ENCODE measurements at places on chromosomes 12 and 14.

- peak; percentile 4 for DNase-seq
These were observed 602 bp downstream of the CHFR start for GRCh38 chr12:132886529-132887477.

DNA sequence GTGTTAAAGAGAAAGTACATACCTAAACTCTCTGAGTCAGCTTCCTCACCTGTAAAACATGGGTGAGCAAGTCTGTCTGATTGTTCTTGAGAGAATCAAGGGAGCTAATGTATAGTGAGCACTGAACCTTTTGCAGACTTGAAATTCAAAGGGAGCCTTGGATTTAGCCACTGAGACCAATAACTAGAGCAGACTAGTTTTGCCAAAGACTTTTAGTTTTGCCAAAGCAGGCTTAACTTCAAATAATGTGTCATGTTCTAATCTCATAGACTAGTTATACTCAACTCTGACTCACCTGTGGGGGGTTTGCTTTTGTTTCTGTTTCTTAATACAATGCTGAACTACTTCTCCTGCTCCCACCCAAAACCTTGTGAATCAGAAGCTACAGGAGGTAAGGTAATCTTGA is 123.7 kb downstream of the SLC25A21 start:
- DNase-seq: peak; percentile 54

- no peak for DNase-seq
These were observed 74.6 kb downstream of the RERG start for GRCh38 chr12:15146585-15146984.

GRCh38 chr12:23014749-23015148 is 389.8 kb downstream of the ETNK1 start:
- DNase-seq: no peak

- no peak for DNase-seq
These were observed 250.5 kb upstream of the ATP2B1 start for GRCh38 chr12:89959179-89959578.

DNA sequence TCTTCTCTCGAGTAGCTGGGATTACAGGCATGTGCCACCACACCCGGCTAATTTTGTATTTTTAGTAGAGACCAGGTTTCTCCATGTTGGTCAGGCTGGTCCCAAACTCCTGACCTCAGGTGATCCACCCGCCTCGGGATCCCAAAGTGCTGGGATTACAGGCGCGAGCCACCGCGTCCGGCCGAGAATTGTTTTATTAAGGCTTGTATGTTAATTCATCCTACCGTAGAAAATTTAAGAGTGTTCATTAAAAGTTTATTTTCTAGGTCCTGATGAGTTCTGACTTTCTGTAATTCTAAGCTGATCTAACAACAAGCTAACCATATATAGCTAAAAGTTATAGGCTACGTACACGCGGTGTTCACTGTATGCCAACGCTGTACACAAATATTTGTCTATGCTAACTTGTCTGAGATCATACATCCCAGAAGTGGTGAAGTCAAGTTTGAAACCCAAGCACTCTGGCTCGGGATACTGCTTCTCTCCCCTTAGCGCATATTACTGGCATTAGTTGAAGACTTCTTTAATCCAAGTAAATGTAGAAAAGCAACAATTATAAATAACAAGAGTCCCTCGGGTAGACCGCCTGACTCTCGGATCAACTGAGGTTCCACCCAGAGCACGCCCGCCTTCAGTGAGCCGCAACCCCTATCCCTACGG is 570 bp upstream of the MRPS35 start:
- DNase-seq: peak; percentile 45

DNA sequence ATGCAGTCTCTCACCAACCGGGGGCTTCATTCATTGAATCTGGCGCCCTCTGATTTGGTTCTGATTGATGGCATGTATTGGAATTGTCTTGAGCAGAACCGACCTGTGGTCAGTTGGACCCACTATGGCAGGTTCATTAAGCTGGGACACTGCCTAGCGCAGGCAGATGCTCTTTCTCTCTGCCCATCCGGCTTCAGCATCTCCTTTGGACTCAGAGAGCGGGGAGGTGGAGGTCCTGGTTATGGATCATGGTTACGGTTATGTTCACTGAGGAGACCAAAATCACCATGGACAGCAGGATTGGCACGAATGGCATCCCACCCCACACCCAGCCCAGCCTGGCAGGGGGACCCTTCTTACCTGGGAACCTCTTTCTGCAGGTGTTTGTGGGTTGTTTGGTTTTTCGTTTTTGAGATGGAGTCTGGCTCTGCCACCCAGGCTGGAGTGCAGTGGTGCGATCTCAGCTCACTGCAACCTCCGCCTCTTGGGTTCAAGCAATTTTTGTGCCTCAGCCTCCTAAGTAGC is 16.4 kb upstream of the BCL7A start:
- DNase-seq: no peak

DNA sequence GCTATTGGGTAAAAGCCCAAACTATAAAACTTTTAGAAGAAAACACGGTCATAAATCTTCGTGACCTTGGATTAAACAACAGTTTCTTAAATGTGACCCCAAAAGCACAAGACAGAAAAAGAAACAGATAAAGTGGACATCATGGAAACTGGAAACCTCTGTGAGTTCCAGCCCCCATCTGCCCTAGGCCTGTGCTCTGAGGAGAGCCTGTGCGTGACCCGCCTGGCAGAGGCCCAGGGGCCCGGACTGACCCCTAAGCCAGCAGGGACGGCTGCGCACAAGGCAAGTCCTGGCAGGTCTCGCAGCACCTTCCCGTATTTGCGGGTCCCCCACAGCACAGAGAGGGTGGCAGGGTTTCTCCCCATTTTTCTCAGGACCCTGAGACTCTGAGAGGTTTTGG is 76.0 kb downstream of the CHGA start:
- no peak for DNase-seq

All from brain microvascular endothelial cell (primary cell).